Stimulated activated CD8-positive, alpha-beta memory T cell treated with anti-CD3 and anti-CD28 coated beads, Interleukin-2, amount 100 ng/mL, for 1 hour (primary cell): ENCODE measurements at places on chromosomes 7 and 10.

DNA sequence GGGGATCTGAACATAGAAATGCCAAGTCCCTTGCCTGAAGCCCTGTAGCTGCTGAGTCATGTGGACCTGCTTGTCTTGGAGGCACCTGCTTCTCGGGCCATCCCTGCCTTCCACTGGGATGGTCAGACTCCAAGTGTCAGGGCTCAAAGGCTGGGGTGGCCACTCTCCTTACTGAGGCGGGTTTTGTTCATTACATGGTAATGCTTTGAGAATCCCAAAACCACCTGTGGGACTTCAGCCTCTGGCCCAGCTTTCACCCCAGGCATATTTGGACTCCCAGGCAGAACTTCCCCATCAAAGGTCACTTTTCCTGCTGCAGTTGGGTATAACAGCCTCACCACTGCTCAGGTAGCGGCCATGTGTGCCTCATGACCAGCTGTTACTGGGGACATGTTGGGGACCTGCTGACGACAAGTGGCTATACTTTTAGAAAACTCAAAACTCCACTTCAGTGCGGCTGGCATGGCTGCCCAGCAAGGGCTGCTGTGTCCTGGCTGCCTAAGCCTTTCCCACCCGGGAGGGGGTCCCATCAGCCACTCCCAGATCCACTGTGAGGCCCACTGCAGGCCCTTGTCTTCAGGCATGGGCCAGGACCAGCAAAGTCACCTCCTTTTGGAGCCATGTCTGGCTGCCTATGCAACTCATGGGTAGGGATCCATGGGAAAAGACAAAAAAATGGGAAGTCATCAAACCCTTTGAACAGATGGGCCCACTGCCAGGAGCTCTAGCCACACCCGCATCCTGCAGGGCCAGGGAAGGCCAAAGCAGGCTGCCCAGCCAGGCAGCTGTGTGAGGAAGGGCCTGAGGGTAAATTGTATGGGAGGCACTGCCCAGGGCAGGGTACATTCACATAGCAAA, 96.7 kb downstream of the ARHGAP22 start:
- DNase-seq: no peak

GRCh38 chr7:152851881-152852417, 92.4 kb downstream of the ACTR3B start:
- no peak for DNase-seq

DNA sequence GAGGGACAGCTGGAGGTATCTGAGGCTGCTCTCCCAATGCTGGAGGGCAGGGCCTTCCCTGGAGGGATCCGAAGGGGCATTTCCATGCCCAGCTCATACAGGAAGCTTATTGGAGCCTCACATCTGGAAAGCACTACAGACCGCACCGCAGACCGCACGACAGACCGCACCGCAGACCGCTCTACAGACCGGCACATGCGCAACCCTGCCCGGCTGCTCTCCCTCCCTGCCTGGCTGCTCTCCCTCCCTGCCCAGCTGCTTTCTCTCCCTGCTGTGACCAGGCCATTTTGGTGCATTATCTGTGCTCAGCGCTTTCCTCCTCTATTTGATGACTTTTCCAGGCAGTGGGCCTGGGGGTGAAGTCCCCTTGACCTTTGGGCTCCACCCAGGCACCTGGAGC, 39.6 kb upstream of the EN2 start:
- DNase-seq: no peak

DNA sequence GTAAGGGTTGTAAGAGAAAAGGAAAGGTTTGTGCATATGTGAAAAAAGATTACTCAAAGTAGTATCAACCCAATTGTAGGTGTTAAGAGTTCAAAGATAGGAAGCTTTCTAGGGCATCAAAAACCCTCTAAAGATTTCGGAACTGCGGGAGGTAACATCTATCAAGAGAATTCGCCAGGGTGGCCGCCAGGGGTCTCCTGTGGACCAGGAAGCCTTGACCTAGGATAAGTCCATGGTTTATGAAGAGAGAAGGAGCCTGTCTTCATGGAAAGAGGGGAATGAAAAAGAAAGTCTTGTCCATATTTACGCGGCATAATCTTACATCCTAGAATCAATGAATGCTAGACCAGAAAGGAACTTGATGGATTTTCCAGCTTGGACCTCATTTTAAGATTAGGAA, 140.7 kb upstream of the CALCR start:
- no peak for DNase-seq

DNA sequence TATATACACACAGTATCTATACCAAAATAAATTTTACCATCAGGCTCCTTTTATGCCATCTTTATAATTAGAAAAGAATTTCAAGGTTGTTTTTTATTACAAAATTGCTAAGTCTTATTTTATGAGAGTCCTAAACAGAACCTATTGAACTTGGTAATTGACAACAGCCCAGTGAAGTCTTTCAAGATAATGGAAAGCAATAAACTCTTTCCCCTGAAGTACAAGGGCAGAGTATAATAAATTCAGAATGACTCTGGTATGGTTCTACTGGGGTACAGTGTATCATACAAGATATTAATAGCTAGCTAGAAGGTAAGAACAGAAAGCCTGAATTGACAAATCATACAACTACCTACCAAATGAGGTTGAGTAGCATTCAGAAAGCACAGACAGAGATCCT, 26.2 kb upstream of the CUBN start:
- DNase-seq: no peak

GRCh38 chr7:106187613-106188350, 75.7 kb upstream of the SYPL1 start:
- no peak for DNase-seq

DNA sequence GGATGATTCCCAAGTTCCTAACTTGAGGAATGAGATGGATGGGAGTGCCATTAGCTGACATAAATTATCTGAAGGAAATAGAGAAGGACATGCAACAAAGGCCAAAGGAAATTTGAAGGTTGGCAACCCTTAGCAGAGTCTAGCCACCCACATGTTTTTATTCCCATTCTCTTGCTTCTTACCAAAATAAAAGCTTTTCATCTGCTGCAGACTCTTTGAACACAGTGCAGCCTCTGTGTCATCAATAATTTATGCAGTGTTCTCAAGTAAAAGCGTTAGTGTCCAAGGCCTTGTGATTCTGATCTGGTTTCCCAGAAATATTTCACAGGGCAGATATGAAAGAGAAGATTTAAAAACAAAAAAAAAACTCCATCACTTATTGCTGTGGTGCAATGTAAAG, 98.5 kb downstream of the ST7 start:
- no peak for DNase-seq

- no peak for DNase-seq
Measured at GRCh38 chr7:5574770-5575269, 151.2 kb upstream of the TNRC18 start.

DNA sequence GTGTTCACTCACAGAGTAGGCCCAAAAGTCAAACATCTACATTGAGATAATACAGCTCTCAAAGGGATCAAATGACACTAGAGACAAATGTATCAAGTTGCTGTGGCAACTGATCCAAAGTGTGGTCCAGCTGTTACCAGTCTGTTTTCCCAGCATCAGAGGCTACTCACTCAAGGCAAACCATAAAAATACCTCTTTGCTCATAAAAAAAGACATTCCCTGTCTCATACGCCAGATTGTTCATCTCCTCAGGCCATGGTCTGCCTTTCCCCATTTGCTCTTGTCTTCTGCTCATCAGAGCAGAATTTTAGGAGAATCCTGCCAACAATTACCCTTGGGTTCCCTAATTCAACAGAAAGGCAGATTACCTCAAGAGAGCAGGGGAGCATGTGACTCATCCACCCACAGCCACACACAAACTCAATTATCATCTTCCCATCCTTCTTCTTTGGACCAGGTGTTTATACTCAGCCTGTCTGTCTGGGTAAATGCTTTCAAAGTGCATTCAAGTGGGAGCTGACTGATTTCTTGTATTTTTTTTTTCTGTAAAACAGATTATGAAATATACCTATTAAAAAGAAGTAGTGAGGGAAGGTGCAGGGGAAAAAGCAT, 226.5 kb upstream of the HPS1 start:
- DNase-seq: no peak

- no peak for DNase-seq
Measured at GRCh38 chr7:29976266-29976665, 13.3 kb downstream of the SCRN1 start.

DNA sequence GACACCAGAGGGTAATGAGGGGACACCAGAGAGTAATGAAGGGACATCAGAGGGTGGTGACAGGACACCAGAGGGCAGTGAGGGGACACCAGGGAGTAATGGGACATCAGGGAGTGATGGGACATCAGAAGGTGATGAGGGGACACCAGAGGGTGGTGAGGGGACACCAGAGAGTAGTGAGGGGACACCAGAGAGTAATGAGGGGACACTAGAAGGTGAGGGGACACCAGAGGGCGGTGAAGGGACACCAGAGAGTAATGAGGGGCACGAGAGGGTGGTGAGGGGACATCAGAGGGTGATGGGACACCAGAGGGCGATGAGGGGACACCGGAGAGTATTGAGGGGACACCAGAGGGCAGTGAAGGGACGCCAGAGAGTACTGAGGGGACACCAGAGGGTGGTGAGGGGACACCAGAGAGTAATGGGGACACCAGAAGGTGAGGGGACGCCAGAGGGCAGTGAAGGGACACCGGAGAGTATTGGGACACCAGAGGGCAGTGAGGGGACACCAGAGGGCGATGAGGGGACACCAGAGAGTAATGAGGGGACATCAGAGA, 10.6 kb downstream of the NACAD start:
- DNase-seq: no peak

GRCh38 chr10:3982746-3983442, 197.9 kb upstream of the KLF6 start:
- DNase-seq: no peak

GRCh38 chr10:28082316-28082715, 83.4 kb upstream of the ODAD2 start:
- no peak for DNase-seq

DNA sequence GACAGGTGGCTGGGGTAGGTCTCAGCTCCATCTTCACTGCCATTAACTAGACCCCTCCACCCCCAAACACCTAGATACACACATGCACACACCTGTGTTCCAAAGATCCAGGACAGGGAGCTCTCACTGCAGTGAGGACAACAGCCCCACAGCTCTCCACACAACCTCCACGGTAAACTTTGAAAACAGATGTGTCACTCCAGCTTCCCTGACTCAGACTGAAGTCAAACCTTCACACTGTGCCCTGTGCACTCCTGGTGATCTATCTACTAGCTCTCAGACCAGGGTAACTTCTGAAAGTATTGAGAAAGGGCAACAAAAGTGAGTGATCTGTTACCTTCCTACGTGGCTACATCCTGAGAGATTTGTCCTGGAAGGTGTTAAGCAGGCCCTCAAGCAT, 519.8 kb downstream of the XPNPEP1 start:
- no peak for DNase-seq

DNA sequence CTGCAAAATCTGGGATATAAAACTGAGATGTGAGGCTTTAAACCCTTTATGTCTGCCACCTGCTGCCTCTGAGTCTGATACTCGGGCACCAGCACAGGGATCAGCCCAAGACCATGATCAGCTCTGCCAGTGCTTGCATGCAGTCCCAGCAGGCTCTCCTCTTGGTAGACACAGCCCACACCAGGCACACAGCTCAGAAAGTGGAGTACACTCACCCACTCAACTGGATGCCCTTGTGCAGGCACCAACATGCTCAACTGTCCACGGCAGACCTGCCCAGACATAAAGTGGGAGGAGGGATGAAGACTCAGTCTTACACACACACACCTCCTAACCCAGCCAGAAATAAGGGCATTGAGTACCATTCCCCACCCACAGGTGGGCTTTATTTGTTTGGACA, 18.2 kb upstream of the MYH16 start:
- no peak for DNase-seq

DNA sequence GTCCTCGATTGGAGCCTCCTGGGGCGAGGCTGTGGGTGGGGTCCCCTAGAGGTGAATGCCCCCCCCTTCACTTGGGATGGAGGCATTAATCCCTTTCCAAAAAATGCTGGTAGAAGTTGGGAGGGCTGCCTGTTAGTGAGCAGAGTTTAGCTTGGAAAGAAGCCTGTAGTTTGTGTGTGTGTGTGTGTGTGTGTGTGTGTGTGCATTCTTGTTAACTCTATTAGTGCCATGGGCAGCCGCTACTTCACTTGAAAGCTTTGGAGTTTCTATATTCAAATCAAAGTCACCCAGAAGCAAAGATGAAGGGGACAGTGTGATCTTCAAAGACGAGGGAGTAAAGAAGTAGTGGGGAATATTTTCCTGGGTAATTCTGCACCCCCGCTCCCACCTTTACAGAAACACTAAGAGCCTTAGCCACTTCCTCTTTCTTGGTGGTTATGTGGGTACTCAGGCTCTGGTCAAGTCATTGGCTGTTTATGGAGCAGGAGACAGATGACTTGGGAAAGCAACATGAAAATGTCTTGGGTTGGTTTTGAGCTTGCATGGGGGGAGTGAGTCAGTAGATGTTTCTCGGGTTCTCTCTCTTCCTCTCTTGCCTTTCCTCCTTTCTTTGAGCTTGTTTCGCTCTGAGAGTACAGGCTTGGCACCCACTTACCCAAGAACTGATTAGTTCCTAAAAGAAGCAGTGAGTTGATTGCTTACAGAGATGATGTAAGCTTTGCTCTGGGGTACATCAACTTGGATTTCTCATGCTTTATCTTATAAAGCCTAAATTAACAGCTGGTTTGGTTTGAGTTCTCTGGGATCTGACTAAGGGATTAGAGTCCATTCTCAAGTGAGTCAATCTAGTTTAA, 35.9 kb downstream of the TCF7L2 start:
- no peak for DNase-seq

DNA sequence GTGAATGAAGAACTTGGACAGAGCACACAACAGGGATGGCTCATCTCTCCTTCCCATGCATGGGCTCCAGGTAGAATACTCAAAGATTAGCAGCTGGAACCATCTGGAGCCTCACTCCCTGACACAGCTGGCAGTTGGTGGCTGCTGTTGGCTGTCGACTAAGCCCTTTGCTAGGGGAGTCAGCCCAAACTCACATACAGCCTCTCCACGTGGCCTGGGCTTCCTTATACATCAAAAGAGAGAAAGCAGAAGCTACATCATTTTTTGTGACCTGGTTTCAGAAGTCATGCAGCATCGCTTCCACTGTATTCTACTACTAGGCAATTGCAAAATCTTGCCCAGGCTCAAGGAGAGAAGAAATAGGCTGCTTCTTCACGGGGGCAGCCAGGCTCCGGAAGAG, 24.4 kb downstream of the ASNS start:
- DNase-seq: no peak

DNA sequence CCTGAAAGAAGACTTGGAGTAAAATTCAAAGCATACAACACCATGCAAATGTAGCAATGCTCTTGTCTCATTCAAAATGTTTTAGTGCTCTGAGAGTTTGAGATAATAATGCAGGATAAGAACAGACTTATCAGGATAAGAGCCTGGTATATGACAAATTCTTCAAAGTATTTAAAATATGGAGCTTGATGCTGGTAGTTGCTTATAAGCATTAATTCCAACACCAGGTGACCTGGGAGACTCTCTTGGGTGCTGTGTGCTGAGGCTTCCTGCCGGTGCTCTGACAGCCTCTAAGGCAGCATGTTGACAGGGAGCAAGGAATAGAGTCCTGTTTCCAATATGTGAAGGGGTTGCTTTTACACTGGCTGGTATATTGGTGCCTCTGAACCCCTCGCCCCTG, 34.8 kb upstream of the SLC26A5 start:
- DNase-seq: no peak
